Right renal cortex interstitium (tissue), 3 donors: ENCODE measurements at places on chromosomes 3 and 15. TPM values are rescaled to one million over a fixed set of nuclear protein-coding genes. Genes with fewer than 3 reads are reported as not detected.

SLC6A20 gene
- polyA plus RNA-seq, result 0.07 TPM

GRCh38 chr3:149120051-149120972 lies 9.1 kb upstream of the HPS3 start:
- DNase-seq, result no peak

GRCh38 chr3:151946606-151947005 lies 73.2 kb downstream of the SUCNR1 start:
- no peak for DNase-seq

CACNA2D2 gene
- 14.0 TPM for polyA plus RNA-seq

CCR3 gene
- 0.08 TPM for polyA plus RNA-seq

- DNase-seq, result no peak
Observed at GRCh38 chr3:53075743-53076140, 29.9 kb upstream of the SFMBT1 start.

GRCh38 chr15:25268166-25268565 lies 170.7 kb downstream of the UBE3A start:
- no peak for DNase-seq

DNA sequence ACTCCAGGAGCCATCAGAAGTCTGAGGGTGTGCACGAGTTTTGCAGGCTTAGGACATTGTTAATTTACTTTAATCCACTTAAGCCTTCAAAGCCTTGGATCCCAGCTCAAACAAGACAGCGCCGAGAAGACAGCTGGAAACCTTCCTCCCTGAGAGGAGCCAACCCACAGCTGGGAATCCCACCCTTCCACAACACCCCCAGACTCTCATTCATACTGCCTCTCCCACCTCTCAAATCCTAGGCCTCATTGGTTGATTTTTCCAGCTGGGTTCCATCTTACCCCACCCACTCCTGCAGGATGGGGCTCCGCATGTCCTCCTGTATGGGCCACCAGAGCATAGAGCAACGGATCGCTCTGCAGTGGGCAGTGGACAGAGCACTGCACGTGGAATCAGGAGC lies 80.4 kb downstream of the SEMA5B start:
- peak; percentile 52 for DNase-seq

DCLK3 gene
- 0.96 TPM for polyA plus RNA-seq

MED12L gene
- polyA plus RNA-seq, result 2.2 TPM

DNA sequence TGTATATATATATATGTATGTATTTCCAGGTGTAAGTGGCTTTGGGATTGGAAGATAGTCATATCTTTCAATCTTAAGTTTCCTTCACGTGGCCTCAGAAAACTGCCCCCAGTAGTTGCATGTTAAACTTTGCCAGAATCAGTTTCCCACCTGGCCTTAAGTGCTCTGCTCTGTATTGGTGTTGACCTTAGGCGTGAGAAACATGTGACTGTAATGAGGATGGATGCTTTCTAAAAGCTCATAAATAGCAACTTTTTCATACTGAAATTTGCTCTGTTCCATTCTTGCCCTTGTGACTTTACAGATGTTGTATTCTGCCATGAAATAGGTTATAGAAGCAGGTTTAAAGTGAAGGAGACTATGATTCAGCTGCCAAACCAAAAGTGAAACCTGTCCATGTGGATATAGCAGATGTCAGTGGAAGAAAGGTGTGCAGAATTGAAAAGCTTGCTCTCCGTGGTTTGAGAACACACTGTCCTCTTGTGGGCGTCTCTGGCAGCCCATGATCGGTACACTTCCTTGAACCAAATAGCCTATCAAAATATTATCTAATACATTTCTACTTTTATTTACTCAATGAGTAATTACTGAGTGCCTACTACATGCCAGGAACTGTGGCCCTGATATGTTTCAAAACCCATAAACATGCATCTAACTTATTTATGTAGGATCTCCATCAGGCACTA lies 15.8 kb downstream of the SCG5 start:
- DNase-seq, result no peak

PIGBOS1 gene
- polyA plus RNA-seq, result 15.2 TPM

GRCh38 chr3:142489572-142490323 lies 41.9 kb upstream of the XRN1 start:
- no peak for DNase-seq

ISL2 gene
- polyA plus RNA-seq, result 0.08 TPM

DNA sequence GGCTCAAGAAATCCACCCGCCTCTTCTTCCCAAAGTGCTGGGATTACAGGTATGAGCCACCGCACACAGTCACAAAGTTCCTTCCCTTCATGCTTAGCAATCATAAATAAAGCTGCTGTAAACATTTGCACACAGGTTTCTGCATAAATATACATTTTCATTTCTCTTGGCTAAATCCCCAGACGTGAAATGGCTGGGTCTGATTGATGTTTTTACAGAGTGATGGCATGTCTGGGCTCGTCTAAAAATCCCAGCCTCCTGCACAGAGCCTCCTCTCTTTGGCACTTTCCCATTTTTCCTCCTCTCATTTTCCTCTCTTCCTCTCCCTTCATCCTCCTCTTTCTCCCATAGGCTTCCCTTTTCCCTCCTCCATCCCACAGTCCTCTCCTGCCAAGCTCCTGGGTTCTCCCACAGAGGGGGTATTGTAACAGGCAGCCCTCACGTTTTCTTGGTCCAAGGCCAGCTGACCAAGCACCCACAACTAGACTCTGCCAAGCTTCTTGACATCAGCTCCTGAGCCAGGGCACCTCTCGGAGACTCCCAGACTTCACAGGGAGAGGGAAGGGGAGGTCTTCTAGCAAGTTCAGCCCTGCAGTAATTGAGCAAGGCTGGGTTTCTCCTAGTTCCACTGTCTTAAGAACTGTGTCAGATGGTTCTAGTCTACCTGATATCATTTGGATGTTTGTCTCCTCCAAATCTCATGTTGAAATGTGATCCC lies 10.5 kb upstream of the PLA2G4E start:
- no peak for DNase-seq

AGBL1 gene
- polyA plus RNA-seq, result 0.08 TPM

- DNase-seq, result no peak
Observed at GRCh38 chr3:102248981-102249705, 185.7 kb upstream of the ZPLD1 start.

DNA sequence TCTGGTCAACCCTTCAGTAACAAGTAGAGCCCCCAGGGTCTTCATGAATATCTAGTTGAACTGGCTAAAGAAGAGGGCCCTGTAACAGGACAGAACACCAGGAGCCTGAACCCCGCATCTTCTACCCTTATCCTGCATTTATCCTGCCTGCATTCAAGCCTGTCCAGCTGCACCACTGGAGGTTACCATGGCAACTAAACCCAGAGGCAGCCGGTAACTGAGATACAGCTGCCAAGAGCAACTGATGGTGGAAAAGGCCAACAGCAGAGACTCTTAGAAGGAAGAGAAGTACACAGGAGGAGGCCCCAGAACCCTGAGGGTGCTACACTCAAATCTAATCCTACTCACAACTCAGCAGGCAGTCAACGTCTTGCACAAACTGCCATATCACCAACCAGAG lies 3.7 kb upstream of the PRKAR2A start:
- no peak for DNase-seq

GRCh38 chr3:63673111-63673510 lies 20.6 kb downstream of the SNTN start:
- DNase-seq, result no peak

GRCh38 chr3:16904423-16905417 lies 20.0 kb downstream of the PLCL2 start:
- no peak for DNase-seq

DNA sequence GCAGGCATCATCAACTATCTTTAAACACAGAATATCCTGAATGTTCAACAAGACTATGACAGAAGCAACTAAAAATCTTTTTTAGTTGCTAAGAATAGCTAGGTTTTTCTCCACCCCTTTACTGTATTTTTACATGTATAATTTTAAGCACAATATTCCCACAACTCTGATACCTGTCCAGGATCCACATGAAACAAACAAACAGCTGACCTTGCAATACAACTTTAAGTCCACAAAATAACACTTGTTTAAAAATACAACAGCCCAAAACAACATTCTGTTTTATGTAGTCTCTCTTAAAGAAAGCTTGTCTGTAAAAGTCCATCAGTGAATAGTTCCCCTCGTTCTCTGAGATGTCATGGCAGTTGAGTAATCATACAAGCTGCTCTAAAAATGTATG lies 41.1 kb downstream of the IFT57 start:
- no peak for DNase-seq

GRCh38 chr3:79039192-79039591 lies 728.6 kb downstream of the ROBO1 start:
- DNase-seq, result no peak

- DNase-seq, result peak; percentile 38
Observed at GRCh38 chr3:169662132-169662842, 1.2 kb downstream of the MECOM start.

MITF gene
- polyA plus RNA-seq, result 41.0 TPM

PAK6 gene
- polyA plus RNA-seq, result 5.5 TPM

DNA sequence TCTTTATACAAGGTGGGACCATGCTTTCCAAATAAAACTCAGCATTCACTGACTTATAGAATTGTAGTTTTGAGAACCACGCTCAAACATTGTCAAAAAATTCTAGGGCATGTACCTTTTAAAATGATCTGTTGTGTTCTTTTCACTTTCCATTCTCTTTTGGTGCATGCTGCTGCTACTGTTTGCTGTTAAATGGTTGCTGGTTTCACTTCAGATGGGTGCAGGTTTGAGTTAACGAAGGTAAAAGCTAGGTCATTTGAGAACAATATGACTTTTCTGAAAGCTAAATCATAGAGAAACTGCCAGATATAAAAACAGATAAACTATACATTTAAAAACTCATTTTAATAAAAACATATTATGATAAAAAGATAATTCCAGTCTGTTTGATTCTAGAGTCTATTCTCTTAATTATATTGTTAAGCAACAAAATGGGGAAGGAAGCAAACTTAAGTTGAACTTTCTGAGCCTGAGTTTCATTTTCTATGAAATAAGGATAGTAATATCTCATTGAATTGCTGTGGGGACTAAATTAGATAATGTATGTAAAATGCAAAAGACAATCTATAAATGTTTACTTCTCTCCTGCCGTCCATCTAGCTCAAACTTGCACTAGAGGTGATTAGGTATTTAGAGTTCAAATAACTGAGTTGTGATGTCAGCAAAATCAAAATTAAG lies 82.4 kb downstream of the OXSM start:
- no peak for DNase-seq
